Mesangial cell (primary cell): ENCODE measurements at places on chromosomes 16 and 17. TPM values are rescaled to one million over a fixed set of nuclear protein-coding genes. Genes with fewer than 3 reads are reported as not detected.

The ALOXE3 gene
- total RNA-seq = under 0.01 and 0.49 TPM in 2 replicates

The RDM1 gene
- total RNA-seq = 0.25 and 1.3 TPM in 2 replicates

The IL17C gene
- not detected in 2 replicates for total RNA-seq

The KCNG4 gene
- total RNA-seq = not detected in 2 replicates

The DNAAF8 gene
- 0.63 and 0.81 TPM in 2 replicates for total RNA-seq

The SRL gene
- not detected in 2 replicates for total RNA-seq

The RNF222 gene
- total RNA-seq = not detected in 2 replicates

The SBK1 gene
- 0.65 and 3.9 TPM in 2 replicates for total RNA-seq

The PGAP3 gene
- 4.9 and 20.9 TPM in 2 replicates for total RNA-seq

The CRISPLD2 gene
- total RNA-seq = 132 and 270 TPM in 2 replicates

The TK1 gene
- 23.7 and 256 TPM in 2 replicates for total RNA-seq

The CARHSP1 gene
- total RNA-seq = 250 and 256 TPM in 2 replicates

The HSD17B1 gene
- total RNA-seq = 1.1 and 4.4 TPM in 2 replicates

The KRTAP1-4 gene
- not detected in 2 replicates for total RNA-seq

The DHRS7C gene
- not detected in 2 replicates for total RNA-seq

The AXIN1 gene
- 23.5 and 27.3 TPM in 2 replicates for total RNA-seq

The SLC6A4 gene
- total RNA-seq = under 0.01 TPM in 1 of 2 replicates, not detected in the other

The RNF227 gene
- total RNA-seq = 0.33 and 2.4 TPM in 2 replicates

The ZNF646 gene
- 12.7 and 22.7 TPM in 2 replicates for total RNA-seq

The MC1R gene
- 2.9 and 4.3 TPM in 2 replicates for total RNA-seq

The TBKBP1 gene
- total RNA-seq = 1.8 and 8.9 TPM in 2 replicates

The ZNF469 gene
- 8.5 and 11.7 TPM in 2 replicates for total RNA-seq

The MLST8 gene
- total RNA-seq = 129 and 184 TPM in 2 replicates

The CDK5R1 gene
- 2.1 and 3.0 TPM in 2 replicates for total RNA-seq

The CCL18 gene
- total RNA-seq = not detected in 2 replicates

The ABCC12 gene
- not detected in 2 replicates for total RNA-seq

The KRTAP4-1 gene
- not detected in 2 replicates for total RNA-seq

The ELP5 gene
- 37.9 and 42.0 TPM in 2 replicates for total RNA-seq

The TUBB3 gene
- 488 and 691 TPM in 2 replicates for total RNA-seq

The IL21R gene
- total RNA-seq = 2.8 and 3.9 TPM in 2 replicates

The GPR179 gene
- total RNA-seq = under 0.01 TPM in 1 of 2 replicates, not detected in the other

The NAA38 gene
- total RNA-seq = 90.0 and 123 TPM in 2 replicates

The NPIPA3 gene
- 0.13 TPM in 1 of 2 replicates, not detected in the other for total RNA-seq

The ATAD5 gene
- 0.38 and 3.9 TPM in 2 replicates for total RNA-seq

The PLCD3 gene
- total RNA-seq = 74.5 and 178 TPM in 2 replicates

The FBF1 gene
- 6.6 and 8.0 TPM in 2 replicates for total RNA-seq

The IQCK gene
- total RNA-seq = 11.7 and 13.2 TPM in 2 replicates

The CCL2 gene
- total RNA-seq = 1.5 and 5.4 TPM in 2 replicates

The IGFBP4 gene
- total RNA-seq = 313 and 804 TPM in 2 replicates

The TGFB1I1 gene
- 172 and 174 TPM in 2 replicates for total RNA-seq

The ABCA9 gene
- under 0.01 and 0.38 TPM in 2 replicates for total RNA-seq

The CRYBA1 gene
- not detected in 2 replicates for total RNA-seq

The TXNL4B gene
- 6.0 and 6.7 TPM in 2 replicates for total RNA-seq

The CCL1 gene
- not detected in 2 replicates for total RNA-seq

The FBXO39 gene
- total RNA-seq = not detected in 2 replicates
